Right hindlimb (tissue), 1 donor: ENCODE measurements at places on chromosomes 5 and 9.

- DNase-seq = no peak
Measured at GRCh38 chr5:88670461-88670860, 212.5 kb downstream of the MEF2C start.

- no peak for DNase-seq
Measured at GRCh38 chr9:16421532-16421931, 448.9 kb downstream of the BNC2 start.

DNA sequence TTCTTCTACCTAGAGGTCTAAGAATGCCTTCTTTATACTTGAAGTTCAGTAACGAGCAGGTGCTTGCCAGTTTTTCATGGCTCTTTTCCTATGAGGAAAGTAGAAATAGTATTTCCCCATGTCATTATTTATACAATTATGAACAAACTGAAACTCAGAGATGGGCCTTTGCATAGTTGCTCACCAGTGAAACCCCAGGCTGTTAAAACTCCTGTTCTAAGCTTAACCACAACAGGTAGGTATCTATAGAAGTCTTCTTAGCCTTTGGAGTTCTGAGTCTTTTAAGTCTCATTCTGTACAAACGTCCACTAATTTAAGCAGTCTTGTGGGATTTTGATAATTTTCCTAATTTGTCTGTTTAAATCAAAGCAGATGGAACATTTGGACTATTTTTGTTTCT is 90.1 kb downstream of the STARD4 start:
- no peak for DNase-seq

DNA sequence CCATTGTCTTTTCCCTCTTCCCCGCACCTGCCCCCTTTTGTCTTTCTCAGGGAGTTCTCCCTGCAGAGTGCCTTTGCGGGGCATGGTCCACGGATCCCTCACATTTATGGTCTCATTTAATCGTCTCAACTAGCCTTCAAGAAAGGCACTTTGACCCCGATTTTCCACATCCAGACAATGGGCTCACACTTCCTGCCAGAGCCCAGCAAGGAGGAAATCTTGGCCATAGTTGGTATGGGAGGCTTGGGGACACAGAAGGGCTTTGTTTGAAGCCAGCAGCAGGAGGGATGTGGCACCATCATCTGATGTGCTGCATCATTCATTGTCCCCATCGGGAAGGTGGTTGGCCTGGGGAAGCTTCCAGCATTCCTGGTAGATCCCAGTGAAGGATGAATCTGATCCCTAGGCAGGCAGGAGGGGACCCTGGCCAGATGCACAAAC is 24.9 kb downstream of the GSN start:
- peak; percentile 12 for DNase-seq

- DNase-seq = no peak
Measured at GRCh38 chr9:28121366-28121765, 548.1 kb upstream of the C9orf72 start.

GRCh38 chr9:79630521-79631403 is 59.0 kb downstream of the TLE4 start:
- no peak for DNase-seq

DNA sequence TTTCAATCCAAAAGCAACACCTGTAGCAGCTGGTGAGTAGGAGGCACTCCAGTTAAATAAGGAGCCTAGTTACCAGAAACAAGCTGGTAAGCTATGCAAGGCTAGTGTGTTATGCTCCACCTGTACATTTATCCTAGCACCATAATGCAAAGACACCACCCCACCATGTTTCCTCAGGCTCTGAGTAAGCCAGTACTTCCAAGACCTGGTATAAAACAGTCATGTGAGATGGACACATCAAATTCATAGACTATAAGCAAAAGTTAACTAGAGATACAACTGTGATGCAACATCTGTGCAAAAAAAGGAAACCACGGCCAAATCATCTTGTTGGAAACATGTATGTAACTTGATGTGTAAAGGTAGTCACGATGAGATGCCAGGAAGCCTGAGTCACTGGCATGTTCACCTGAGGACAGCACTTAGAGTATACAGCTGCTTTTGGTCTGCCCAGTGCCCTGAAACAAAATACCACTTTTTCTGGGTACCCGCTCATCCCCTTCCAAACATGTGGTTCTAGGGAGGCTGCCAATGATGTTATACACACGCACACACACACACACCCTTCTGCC is 66.1 kb downstream of the CDK5RAP2 start:
- DNase-seq = no peak

DNA sequence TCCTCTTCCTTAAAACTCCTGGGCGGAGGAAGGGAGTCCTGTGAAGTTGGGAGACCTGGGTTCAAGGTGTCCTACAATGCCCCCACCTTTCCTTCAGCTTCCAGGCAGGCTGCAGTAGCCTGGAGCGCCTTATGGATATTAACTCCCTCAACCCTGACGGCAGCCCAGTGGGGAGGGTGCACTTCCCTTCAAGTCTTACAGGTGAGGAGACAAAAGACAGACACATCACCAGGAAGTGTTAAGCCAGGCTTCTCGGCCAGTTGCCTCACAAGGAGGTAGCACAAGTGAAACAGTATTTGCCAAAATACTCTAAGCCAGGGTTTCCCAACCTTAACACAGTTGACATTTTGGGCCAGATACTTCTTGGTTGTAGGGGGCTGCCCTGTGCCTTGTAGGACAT is 4.2 kb downstream of the TRIM7 start:
- no peak for DNase-seq

DNA sequence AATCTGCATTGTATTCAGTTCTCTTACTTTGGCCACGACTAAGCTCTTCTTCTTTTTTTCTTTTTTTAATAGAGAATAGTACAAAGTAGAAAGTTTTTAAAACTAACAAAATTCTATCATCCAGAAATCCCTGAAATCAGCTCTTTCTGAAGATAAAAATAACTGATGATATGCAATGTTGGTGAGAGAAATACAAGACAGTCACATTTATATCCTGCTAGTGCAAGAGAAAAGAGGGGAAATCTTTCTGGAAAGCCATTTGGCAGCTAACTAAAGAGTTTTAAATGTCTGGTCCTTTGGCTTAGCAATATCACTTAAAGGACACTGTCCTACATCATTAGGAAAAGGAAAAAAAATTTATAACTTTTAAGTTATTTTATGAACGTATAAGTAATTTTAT is 27.0 kb upstream of the FREM1 start:
- DNase-seq = no peak

DNA sequence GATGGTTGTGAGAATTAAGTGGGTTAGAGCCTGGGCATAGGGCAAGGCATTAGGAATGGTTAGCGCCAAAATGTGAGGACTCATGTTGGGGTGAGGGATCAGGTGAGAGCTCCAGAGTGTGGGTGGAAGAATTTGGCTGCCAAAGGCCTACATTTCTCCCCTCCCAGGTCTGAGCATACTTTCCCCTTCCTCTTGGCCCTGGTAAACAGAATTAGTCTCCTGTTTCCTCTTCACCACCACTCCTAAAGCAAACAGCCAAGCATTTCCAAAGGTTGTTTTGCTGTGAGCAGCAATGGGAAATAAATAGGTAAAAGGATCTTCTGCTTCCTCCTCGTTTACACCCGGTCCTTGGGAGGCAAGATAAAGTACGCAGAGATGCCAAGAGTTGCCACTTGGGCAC is 132.5 kb downstream of the ZSWIM6 start:
- no peak for DNase-seq

- DNase-seq = no peak
Measured at GRCh38 chr9:34465468-34465867, 6.9 kb downstream of the DNAI1 start.

DNA sequence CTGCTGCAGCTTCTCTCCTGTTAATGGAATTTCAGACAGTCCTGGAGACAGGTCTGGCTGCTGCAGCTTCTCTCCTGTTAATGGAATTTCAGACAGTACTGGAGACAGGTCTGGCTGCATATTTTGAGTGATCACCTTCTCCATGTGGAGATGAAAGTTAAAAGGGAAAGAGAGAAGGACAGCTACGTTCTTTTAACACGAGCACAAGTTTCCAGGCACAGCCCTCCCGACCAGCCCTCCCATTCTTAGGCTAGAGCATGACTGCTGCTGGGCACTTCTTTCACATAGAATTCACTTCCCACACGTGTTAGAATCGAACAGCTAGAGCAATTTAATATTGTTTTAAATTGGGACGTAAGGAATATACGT is 133.3 kb upstream of the DMRT1 start:
- DNase-seq = no peak

GRCh38 chr5:131206061-131206460 is 35.3 kb downstream of the LYRM7 start:
- DNase-seq = no peak
